ENCODE measurements at places on chromosomes 4 and X. TPM values are rescaled to one million over a fixed set of nuclear protein-coding genes. Genes with fewer than 3 reads are reported as not detected.

Gene ZNF518B
- 33.8 TPM for total RNA-seq

Gene COL25A1
- 0.19 TPM for total RNA-seq

Gene PSAPL1
- not detected for total RNA-seq

Gene PABPC5
- 2.5 TPM for total RNA-seq

Gene NSD2
- total RNA-seq: 97.2 TPM

Gene ALB
- total RNA-seq: not detected

Gene CT83
- total RNA-seq: not detected

Gene RS1
- total RNA-seq: not detected

Gene SOD3
- total RNA-seq: 156 TPM

Gene CDKL2
- total RNA-seq: under 0.01 TPM

Gene MAP3K15
- not detected for total RNA-seq

Gene ENPEP
- total RNA-seq: 2.1 TPM

Gene CYP2U1
- 5.8 TPM for total RNA-seq

Gene PNMA5
- not detected for total RNA-seq

Gene ZBTB33
- 9.6 TPM for total RNA-seq

Gene AKAP14
- total RNA-seq: not detected

Gene KCTD8
- total RNA-seq: 0.77 TPM

Gene CXCR3
- not detected for total RNA-seq

Gene CABS1
- total RNA-seq: not detected

Gene MAGEB10
- not detected for total RNA-seq

Gene CT45A3
- total RNA-seq: not detected

Gene TCEAL7
- 58.9 TPM for total RNA-seq

All from regular cardiac myocyte (primary cell).